ENCODE measurements at places on chromosomes 1 and 21. TPM values are rescaled to one million over a fixed set of nuclear protein-coding genes. Genes with fewer than 3 reads are reported as not detected.

Gene SPRR2G
- total RNA-seq = not detected

Gene LAD1
- total RNA-seq = not detected

Gene SLC9C2
- not detected for total RNA-seq

Gene FAM177B
- total RNA-seq = not detected

Gene GPR3
- 0.64 TPM for total RNA-seq

Gene NRDC
- total RNA-seq = 112 TPM

Gene MATN1
- total RNA-seq = not detected

Gene ABCG1
- 0.43 TPM for total RNA-seq

Gene KCND3
- total RNA-seq = 1.3 TPM

Gene RWDD3
- 10.0 TPM for total RNA-seq

Gene S100A7A
- not detected for total RNA-seq

Gene AMY1B
- total RNA-seq = not detected
